Thymus (tissue), 14 donors: ENCODE measurements at places on chromosomes 16 and 17.
A peak's percentile ranks its signal among the peaks of the same experiment; 100 is the strongest.

- no peaks in the 10 kb centered on the region for H3K36me3 ChIP-seq
- no peaks in the 10 kb centered on the region for H3K4me1 ChIP-seq
- no peak overlapping the region for H3K4me3 ChIP-seq
- DNase-seq: no peak
- no peaks in the 10 kb centered on the region for H3K27me3 ChIP-seq
- H3K27ac ChIP-seq: no peak overlapping the region
These were observed 80.3 kb downstream of the FTO start for GRCh38 chr16:53784291-53784690.

GRCh38 chr17:45310380-45311324, 6.2 kb downstream of the MAP3K14 start:
- H3K36me3 ChIP-seq: peaks cover 11% of the 10 kb centered on the region
- peak overlapping the region; percentile 84 for H3K27ac ChIP-seq

GRCh38 chr17:80260791-80261158, at the start of gene RNF213:
Gene RNF213 (plus strand): TSS chr17:80260852. CDS start chr17:80263682, 2,830 bp downstream.
- H3K36me3 ChIP-seq: peaks cover 3% of the 10 kb centered on the region
- peak within 1 kb of the TSS; percentile 100 for H3K4me3 ChIP-seq
- H3K27ac ChIP-seq: peak within 1 kb of the TSS; percentile 98
- H3K4me1 ChIP-seq: peaks cover 33% of the 10 kb centered on the region
- no peaks in the 10 kb centered on the region for H3K27me3 ChIP-seq

DNA sequence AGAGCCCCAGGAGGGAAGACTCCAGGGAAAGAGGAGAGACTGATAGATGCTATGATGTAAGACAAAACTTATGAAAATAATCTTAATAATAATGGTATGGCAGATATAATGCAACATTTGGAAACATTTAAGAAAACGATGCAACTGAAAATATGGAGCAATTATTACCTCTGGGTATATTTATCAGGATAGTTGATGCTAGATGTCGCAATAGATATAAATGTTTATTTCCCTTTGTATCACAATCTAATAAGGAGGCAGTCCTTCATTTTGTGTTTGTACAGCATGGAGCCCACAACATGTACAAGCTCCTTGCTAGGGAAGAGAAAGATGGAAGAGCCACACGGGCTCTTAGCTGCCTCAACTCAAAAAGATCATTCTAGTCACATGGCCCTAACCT, 101.1 kb upstream of the TMEM132E start:
- H3K36me3 ChIP-seq: no peaks in the 10 kb centered on the region
- DNase-seq: no peak
- H3K4me1 ChIP-seq: no peaks in the 10 kb centered on the region
- H3K27me3 ChIP-seq: no peaks in the 10 kb centered on the region

DNA sequence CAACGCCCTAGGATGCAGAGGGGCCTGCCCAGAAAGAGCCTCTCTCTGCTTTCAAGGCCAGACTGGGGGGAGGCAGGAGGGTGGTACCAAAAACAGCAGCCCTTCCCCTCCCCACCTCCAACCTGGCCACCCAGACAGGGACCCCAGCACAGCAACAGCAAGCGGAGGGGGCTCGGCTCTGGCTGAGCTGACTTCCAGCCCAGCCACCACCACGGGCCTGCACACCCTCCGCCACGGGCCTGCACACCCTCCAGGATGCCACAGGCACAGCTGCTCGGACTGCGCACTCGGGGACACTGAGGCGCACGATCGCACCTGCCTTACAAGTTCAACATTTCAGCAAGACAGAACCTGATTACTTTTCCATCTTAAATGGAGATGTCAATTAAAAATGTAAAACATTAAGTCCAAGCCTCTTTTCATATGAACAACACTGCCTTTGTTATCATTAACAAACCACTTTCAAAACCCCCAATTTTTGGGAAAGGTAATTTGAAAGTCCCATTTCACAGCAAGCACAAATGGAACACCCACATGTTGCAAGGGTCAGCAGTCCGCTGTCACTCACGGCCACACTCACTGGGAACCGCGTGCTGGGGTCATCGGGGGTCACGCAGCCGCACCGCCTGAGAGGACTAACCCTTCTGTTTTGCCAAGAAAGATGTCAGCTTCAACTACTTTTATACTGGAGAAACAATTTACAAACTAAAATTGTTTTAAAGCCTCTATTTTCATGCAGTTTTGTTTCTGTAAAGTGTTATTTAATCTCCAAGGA, 76.4 kb downstream of the ANKRD11 start:
- no peak overlapping the region for H3K4me3 ChIP-seq
- no peak overlapping the region for H3K27ac ChIP-seq
- H3K36me3 ChIP-seq: peaks cover 3% of the 10 kb centered on the region
- no peaks in the 10 kb centered on the region for H3K27me3 ChIP-seq
- H3K4me1 ChIP-seq: peaks cover 26% of the 10 kb centered on the region

GRCh38 chr17:9072696-9073339, 51.5 kb downstream of the NTN1 start:
- no peaks in the 10 kb centered on the region for H3K36me3 ChIP-seq
- no peak overlapping the region for H3K27ac ChIP-seq
- H3K27me3 ChIP-seq: no peaks in the 10 kb centered on the region
- H3K4me3 ChIP-seq: no peak overlapping the region
- no peak for DNase-seq
- H3K4me1 ChIP-seq: no peaks in the 10 kb centered on the region

DNA sequence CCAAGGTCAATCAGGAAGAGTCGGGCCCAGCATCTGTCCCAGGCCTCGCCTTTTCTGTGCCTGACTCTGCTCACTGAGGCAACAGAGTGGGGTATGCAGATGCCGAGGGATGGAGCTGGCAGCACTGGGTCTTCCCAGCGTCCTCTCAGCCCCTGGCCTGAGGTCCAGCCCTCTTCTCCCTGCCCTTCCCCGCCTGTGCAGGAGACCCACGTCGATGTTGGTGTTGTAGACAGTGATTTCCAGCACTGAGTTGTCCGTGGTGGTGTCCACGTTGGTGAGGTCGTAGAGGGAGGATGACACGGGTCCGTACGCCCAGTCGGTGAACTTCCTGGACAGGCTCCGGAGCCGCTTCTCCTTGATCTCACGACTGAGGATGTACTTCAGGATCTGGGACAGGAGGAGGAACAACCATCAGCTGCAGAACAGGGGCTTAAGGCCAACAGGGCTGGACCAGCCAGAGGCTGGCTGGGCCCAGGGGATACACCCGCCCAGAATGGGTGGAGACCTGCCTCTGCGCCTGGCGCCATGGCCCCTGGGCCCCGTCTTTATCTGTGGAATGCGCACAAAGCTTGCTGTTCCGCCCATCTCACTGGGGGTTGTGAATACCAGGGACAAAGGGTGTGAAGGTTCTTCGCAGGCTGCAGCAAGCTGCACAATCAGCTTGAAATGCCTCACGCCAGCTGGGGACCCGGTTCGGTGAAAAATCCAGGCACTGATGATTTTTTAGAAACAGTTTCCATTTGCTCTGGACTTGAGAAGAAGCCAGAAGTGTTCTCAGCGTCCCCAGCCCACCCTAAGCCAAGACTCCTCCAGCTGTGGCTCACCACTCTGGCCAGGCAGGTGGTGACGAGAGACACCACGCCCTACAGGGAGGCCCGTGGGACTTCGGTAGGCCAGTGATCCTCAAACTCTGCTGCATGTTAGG, 27.5 kb downstream of the TRPV3 start:
- no peaks in the 10 kb centered on the region for H3K36me3 ChIP-seq
- no peaks in the 10 kb centered on the region for H3K4me1 ChIP-seq
- peaks cover 14% of the 10 kb centered on the region for H3K27me3 ChIP-seq
- no peak overlapping the region for H3K27ac ChIP-seq
- no peak for DNase-seq
- no peak overlapping the region for H3K4me3 ChIP-seq

GRCh38 chr16:71709229-71709781, 15.2 kb downstream of the PHLPP2 start:
- no peak overlapping the region for H3K27ac ChIP-seq
- no peaks in the 10 kb centered on the region for H3K27me3 ChIP-seq
- H3K4me1 ChIP-seq: no peaks in the 10 kb centered on the region
- no peak overlapping the region for H3K4me3 ChIP-seq
- H3K36me3 ChIP-seq: no peaks in the 10 kb centered on the region

- peaks cover 5% of the 10 kb centered on the region for H3K4me1 ChIP-seq
- DNase-seq: no peak
- no peak overlapping the region for H3K4me3 ChIP-seq
- no peaks in the 10 kb centered on the region for H3K27me3 ChIP-seq
- peaks cover 52% of the 10 kb centered on the region for H3K36me3 ChIP-seq
These were observed 20.1 kb upstream of the C16orf95 start for GRCh38 chr16:87337262-87337771.

- H3K36me3 ChIP-seq: no peaks in the 10 kb centered on the region
- no peaks in the 10 kb centered on the region for H3K4me1 ChIP-seq
- no peak for DNase-seq
- no peaks in the 10 kb centered on the region for H3K27me3 ChIP-seq
These were observed 112.4 kb upstream of the IRX3 start for GRCh38 chr16:54398986-54399385.

GRCh38 chr16:8898660-8899318, 16.6 kb downstream of the LITAFD start:
- no peak overlapping the region for H3K4me3 ChIP-seq
- H3K27me3 ChIP-seq: no peaks in the 10 kb centered on the region
- peaks cover 93% of the 10 kb centered on the region for H3K36me3 ChIP-seq
- H3K4me1 ChIP-seq: no peaks in the 10 kb centered on the region
- no peak for DNase-seq

GRCh38 chr16:31083556-31083955, 5.2 kb downstream of the PRSS53 start:
- no peak overlapping the region for H3K4me3 ChIP-seq
- H3K27ac ChIP-seq: no peak overlapping the region
- H3K27me3 ChIP-seq: no peaks in the 10 kb centered on the region
- DNase-seq: no peak
- peaks cover 61% of the 10 kb centered on the region for H3K36me3 ChIP-seq
- no peaks in the 10 kb centered on the region for H3K4me1 ChIP-seq

- no peaks in the 10 kb centered on the region for H3K4me1 ChIP-seq
- H3K36me3 ChIP-seq: no peaks in the 10 kb centered on the region
- no peaks in the 10 kb centered on the region for H3K27me3 ChIP-seq
- no peak within 1 kb of the TSS for H3K27ac ChIP-seq
These were observed at the start of gene NOS2 for GRCh38 chr17:27800522-27800921. Gene NOS2 (minus strand): TSS chr17:27800529. CDS start chr17:27798809, 1,720 bp downstream.

GRCh38 chr16:89187032-89187769, 13.1 kb downstream of the SLC22A31 start:
- DNase-seq: no peak
- no peak overlapping the region for H3K4me3 ChIP-seq
- no peak overlapping the region for H3K27ac ChIP-seq
- H3K4me1 ChIP-seq: no peaks in the 10 kb centered on the region
